ENCODE measurements at places on chromosomes 5 and 9.

DNA sequence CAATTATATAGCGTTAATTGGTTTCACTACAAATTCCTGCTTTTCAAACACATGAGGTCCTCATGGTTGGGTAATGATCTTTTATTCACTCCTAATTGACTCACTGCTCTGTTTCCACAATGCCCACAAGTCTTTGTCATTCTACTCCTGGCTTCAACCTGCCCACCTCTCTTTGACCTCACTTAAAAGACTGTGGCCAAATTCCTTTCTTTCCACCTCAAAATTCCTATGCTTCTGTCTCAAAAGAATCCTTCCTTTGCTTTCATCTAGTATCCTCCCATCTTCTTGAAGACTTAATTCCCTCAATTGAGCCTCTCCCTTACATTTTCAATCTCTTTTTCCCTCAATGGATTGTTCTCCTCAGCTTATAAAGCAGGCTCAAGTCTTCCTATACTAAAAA is 4.9 kb downstream of the APBA1 start:
- no peak for DNase-seq

GRCh38 chr5:136676685-136677084 is 311.3 kb upstream of the TRPC7 start:
- no peak for DNase-seq

GRCh38 chr5:159616952-159617351 is 286.7 kb upstream of the IL12B start:
- DNase-seq, result no peak

GRCh38 chr9:104970271-104970987 is 42.5 kb upstream of the ABCA1 start:
- no peak for DNase-seq

- no peak for DNase-seq
Measured at GRCh38 chr9:17719053-17719452, 140.2 kb downstream of the SH3GL2 start.

DNA sequence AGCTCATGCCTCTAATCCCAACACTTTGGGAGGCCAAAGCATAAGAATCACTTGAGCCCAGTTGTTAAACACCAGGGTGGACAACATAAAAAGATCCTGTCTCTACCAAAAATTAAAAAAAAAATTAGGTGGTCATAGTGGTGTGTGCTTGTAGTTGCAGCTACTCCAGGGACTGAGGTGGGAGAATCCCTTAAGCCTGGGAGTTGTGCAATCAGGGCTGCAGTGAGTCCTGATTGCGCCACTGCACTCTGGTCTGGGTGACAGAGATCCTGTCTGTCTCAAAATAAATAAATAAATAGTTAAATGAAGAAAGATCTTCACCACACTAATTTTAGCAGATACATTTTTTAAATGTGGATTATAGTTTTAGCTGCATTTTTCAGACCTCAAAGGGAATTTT is 433.2 kb downstream of the MAT2B start:
- DNase-seq, result no peak

DNA sequence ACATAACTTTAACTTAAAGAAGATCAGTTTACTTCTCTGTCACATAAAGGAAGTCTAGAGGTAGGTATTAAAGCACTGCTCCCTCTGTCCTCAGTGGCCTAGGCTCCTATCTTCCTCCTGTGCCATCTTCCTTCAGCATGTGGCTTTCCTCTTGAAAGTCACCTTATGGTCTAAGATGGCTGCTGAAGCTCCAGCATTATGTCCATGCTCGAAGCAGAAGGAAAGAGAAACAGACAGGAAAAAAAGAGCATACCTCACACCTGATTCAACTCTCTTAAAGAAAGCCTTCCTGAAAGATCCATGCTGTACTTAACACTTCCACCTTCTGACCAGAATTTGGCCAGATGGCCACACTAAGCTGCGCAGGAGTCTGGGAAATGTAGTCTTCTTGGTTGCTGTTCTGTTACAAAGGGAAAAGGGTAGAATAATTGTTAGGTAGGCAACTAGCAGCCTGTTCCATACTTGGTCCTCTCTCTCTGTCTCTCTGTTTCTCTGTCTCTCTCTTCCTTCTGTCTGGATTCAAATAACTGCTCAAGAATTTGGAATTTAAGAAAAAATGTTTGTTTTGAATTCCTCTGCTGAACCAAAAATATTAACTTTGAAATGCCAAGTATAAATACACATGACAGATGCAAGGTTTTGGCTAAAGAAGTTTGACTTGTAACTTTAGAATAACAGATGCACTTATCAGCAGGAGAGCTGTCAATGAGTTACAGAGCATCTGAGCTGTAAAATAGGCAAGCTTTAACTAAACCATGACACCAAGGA is 16.0 kb downstream of the TMEM174 start:
- DNase-seq, result no peak

- no peak for DNase-seq
Measured at GRCh38 chr5:10886497-10886896, 125.5 kb upstream of the DAP start.

DNA sequence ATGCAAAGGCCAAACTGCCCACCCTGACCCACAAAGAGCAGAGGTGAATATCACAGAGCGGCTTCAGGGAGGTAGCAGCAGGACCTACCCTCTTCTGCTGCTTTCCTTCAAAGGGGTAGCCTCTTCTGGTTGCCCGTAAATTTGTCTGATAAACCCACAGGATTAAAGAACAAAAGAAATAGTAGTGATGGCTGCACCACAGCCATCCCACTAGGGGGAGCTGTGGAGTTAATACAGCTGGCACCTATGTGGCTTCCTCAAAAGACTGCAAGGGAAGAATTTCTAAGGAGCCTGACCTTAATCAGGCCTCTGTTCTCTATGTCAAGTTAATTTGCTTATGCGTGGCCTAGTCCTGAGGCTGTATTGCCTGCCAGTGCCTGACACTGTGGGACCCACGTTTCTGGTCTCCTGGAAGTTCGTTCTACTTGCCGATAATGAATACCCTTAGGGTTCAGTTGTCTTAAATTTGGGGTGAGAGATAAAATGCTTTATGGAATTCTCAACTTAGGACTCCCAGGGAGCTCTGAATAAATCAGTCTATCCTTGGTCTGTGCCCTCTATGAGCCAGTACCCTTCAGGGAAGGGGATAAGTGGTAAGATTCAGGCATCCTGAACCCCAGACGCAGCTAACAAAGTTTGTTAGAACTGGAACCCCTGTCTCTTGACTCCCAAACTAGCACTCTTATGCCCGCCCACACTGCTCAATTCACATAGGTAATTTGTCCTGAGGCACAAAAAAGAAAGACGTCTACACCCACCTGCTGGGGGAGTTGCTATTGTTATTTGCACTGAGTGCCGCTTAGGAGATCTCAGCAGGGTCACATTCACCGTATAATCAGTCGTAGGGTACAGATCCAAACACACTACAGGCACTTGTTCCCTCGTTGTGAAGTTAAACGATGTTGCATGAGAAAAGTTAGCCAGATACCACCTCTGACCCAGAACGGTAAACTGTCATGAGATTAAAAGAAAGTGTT is 77.1 kb downstream of the SUSD1 start:
- peak; percentile 40 for DNase-seq

DNA sequence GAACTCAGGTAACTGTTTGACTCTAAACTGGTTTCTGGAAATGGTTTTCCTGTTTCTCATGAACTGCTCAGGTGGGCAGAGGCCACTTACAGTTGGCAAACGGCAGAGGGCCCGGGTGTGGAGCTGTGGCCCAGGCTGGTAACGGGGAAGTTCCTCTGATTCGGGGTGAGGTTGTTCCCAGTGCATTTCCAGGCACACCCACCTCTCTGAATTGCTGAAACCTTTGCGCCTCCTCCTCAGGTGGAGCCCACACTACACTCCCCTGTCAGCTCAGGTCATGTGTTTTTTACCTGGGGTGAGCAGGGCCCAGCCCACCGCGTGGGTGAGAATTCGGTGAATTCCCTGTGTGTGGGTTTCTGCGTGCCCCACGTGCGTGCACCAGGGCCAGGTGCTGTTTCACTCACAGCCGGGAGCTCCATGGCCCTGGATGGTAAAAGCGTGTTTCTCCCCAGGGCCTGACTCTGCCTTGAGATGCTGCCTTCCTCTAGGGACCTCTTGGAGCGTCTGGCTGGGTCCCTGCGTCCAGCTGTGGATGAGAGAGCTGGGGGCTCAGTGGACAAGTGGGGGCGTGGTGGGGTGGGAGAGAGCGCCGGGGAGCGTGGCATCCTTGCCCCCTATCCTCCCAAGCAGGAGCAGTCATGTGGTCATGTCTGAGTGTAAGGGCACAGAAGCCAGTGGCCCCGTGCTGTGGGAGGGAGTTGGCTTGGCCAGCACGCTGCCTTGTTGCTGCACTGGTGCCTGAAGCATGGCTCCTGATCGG is 33.5 kb upstream of the LPCAT1 start:
- DNase-seq, result no peak

- no peak for DNase-seq
Measured at GRCh38 chr9:137710704-137711103, 91.9 kb downstream of the EHMT1 start.

- DNase-seq, result no peak
Measured at GRCh38 chr5:179802950-179803562, 3.6 kb downstream of the MGAT4B start.

- DNase-seq, result no peak
Measured at GRCh38 chr9:132014218-132014805, 65.4 kb downstream of the MED27 start.

DNA sequence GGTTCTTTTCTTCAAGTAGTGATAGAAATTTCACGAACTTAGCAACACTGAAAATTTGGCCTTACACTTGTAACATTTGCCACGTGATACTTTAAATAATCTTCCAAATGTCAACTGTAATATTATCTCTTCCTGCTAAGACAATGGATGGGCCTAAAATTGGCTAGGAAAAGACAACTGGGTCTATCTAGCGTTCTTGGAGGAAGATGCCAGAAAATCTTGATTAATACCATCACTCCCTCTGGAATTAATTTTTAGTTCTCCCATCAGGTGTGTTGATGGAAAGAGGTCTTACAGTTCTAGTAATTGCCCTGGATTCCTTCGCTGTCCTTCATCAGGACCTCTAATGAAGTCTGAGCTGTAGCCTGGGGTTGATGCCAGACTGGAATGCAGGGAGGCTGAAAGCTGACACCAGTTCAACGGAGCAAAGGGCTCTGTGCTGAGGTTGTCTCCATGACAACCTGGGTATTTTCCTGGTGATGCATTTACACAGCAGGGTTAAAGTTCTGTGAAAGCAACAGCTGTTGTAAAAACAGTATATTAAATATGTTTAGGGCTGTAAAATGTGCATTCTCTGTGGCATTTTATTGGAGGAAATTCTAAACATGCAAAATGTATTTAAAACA is 92.3 kb downstream of the GAS1 start:
- no peak for DNase-seq
